Aorta (tissue), 5 donors: ENCODE measurements at places on chromosomes 11 and 22. TPM values are rescaled to one million over a fixed set of nuclear protein-coding genes. Genes with fewer than 3 reads are reported as not detected.

The PTPN5 gene
- total RNA-seq, result 1.5 TPM

GRCh38 chr22:25362883-25363240 lies 143.4 kb downstream of the CRYBB2 start:
- no peaks in the 10 kb centered on the region for H3K27me3 ChIP-seq
- DNase-seq, result peak; percentile 59
- H3K36me3 ChIP-seq, result no peaks in the 10 kb centered on the region
- no peak overlapping the region for H3K4me3 ChIP-seq
- no peaks in the 10 kb centered on the region for H3K4me1 ChIP-seq
- no peak overlapping the region for H3K27ac ChIP-seq

DNA sequence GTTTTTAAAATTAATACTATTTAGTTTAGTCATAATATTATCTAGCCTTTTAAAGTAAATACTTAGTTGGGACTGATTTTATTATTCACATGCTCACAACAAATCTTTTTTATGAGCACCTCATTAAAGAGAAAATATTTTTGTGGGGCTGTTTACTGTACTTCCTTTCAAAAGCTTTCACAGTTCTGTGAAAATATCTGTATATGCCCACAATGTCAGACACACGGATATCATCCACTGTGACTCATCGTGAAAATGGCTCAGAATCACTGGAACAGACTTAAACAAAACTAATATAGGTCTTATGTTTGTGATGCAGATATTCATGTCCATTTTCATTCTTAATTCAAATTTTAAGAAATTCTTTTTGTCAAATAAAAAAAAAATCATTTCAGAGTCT lies 305.2 kb downstream of the RAB38 start:
- H3K27me3 ChIP-seq, result no peaks in the 10 kb centered on the region
- DNase-seq, result no peak
- H3K4me1 ChIP-seq, result no peaks in the 10 kb centered on the region

GRCh38 chr22:31776231-31776630 lies 22.4 kb downstream of the DEPDC5 start:
- H3K4me3 ChIP-seq, result no peak overlapping the region
- H3K36me3 ChIP-seq, result peaks cover 8% of the 10 kb centered on the region
- no peak overlapping the region for H3K27ac ChIP-seq
- no peaks in the 10 kb centered on the region for H3K27me3 ChIP-seq
- H3K4me1 ChIP-seq, result no peaks in the 10 kb centered on the region

The FOLR2 gene
- total RNA-seq, result 27.7 TPM

The PATE4 gene
- not detected for total RNA-seq

GRCh38 chr22:33787645-33788456 lies 132.4 kb downstream of the LARGE1 start:
- H3K27me3 ChIP-seq, result no peaks in the 10 kb centered on the region
- no peak overlapping the region for H3K4me3 ChIP-seq
- H3K4me1 ChIP-seq, result no peaks in the 10 kb centered on the region
- no peak overlapping the region for H3K27ac ChIP-seq
- no peak for DNase-seq
- no peaks in the 10 kb centered on the region for H3K36me3 ChIP-seq
